ENCODE measurements at places on chromosomes 4 and X.

DNA sequence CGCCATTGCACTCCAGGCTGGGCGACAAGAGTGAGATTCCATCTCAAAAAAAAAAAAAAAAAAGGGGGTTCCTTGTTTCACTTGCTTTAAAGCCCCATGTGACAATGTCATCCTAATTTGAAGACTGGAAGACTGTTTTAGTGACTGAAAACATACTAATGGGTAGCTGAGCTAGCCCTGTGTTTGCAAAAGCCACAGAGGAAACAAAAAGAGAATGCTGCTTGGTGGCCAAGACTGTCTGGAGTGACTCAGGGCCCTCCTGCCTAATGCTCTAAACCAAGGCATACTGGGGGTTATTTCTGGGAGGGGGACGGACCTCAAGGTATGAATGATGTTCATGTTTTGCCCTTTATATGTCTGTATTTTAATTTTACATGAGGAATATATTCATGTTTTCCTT is 16.0 kb downstream of the HPSE start:
- no peak for DNase-seq

GRCh38 chr4:162865102-162865501 is 301.6 kb downstream of the NAF1 start:
- DNase-seq = no peak

DNA sequence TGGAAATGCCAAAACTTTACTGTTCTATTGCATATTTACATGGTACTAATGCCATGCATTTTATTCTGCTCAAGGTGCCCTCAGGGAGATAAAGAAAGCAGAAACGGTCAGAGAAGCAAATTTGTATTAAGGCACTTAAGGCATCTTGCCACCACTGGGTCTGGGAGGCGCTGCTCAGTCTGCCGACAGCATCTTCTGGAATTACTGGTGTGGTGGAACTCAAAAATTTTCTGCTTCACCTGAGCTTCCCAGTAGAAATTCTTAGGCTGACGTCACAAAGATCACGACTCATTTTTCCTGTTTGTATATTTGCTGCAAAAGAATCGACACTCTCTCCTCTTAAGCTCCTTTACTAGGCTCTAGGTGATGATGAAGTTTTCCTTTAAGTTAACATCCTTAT is 3.0 kb downstream of the RASSF6 start:
- no peak for DNase-seq

DNA sequence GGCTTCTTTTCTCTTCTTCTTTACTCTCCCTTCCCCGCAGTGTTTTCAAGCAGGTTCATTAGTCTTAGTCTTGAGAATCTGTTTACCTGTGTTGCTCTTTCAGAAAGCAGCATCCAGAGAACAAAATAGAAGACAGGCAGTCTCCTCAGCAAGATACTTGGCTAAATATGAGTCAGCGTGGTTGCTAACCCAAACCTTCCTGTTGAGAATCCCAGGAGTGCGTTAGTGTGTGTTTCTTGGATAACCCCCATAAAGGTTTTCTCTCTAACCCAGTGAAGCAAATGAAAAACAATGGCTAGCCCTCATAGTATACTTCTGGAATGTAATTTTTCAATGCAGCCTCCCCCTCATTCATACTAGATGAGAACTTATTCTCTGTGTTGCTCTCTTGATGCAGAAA is 41.1 kb downstream of the BMPR1B start:
- peak; percentile 78 for DNase-seq

GRCh38 chr4:76784237-76784636 is 113.7 kb downstream of the SOWAHB start:
- no peak for DNase-seq

- DNase-seq = no peak
Measured at GRCh38 chr4:39616651-39617050, 22.0 kb downstream of the SMIM14 start.

DNA sequence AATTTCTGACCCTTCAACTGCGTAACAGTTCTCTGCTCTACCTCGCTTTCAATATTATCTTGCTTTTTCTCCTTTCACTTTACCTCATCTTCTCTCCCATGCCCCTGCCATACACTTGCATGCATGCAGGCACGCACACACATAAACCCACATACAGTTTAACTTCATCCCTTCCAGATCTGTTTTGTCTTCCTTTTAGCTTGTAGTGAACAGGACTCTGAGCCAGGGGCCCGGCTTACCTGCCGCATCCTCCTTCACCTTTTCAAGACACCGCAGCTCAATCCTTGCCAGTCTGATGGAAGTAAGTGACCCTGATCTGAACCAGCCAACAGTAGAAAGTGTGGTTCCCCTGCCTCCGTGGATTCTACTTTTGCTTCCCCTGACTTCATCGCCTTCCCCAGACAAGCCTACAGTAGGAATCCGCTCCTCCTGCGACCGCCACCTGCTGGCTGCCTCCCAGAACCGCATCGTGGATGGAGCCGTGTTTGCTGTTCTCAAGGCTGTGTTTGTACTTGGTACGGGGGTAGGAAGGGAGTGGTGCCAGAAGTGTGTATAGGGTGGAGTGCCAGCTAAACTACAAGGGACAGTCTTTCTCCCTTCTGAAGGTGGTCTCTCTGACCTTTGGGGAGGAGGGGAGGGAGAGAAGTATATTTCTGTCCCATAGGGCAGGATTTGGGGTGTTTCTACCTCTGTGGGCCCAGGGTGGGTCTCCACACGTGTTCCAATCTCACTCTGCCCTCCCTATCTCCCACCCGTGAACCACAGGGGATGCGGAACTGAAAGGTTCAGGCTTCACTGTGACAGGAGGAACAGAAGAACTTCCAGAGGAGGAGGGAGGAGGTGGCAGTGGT is 10.7 kb downstream of the MED12 start:
- no peak for DNase-seq

GRCh38 chr4:183533698-183534097 is 28.8 kb downstream of the ING2 start:
- DNase-seq = no peak

DNA sequence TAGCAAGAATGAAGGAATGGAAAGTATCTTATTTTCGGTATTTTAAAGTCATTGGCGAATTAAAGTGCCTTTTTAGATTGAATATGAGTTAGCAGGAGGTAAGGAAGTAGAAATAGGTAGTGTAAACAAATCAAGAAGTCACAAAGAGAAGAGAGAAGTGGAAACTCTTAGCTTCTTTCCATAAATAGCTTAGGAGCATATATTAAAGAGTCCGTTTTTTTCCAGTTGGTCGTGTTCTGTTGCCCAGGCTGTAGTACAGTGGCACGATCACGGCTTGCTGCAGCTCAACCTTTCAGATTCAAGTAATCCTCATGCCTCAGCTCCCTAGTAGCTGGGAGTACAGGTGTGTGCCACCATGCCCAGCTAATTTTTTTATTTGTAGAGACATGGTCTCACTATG is 56.4 kb downstream of the UBE2K start:
- no peak for DNase-seq

- DNase-seq = no peak
Measured at GRCh38 chr4:13202701-13203100, 281.4 kb downstream of the RAB28 start.

- DNase-seq = no peak
Measured at GRCh38 chrX:115553171-115553570, 7.8 kb upstream of the PLS3 start.

DNA sequence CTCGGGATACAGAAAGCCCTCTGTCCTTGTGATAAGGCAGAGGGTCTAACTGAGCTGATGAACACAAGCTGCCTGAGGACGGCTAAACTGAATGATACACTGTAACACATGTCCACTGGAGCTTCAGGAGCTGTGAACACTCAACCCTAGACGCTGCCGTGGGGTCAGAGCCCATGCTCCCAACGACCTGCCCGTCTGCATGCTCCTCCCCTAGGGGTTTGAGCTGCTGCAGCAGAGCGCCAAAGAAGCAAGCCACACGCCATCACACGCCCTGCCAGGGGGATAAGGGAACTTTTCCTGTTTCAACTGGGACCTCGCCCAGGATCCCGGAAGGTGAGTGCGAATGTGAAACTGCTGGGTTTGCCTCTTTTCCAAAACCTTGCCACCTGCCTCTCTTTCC is 361.8 kb downstream of the FAT4 start:
- no peak for DNase-seq

GRCh38 chrX:36528661-36529060 is 479.5 kb upstream of the FAM47C start:
- DNase-seq = no peak

GRCh38 chrX:100931218-100931924 is 2.7 kb upstream of the XKRX start:
- no peak for DNase-seq

DNA sequence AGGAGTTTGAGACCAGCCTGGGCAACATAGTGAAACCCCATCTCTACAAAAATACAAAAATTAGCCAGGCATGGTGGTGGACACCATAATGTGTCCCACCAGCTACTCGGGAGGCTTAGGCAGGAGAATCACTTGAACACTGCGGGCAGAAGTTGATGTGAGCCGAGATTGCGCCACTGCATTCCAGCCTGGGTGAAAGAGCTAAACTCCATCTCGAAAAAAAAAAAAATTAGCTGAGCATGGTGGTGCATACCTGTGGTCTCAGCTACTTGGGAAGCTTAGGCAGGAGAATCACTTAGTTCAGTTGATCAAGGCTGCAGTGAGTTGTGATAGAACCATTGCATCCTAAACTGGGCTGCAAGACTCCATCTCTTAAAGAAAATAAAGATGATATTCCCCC is 91.2 kb downstream of the PLS3 start:
- no peak for DNase-seq

DNA sequence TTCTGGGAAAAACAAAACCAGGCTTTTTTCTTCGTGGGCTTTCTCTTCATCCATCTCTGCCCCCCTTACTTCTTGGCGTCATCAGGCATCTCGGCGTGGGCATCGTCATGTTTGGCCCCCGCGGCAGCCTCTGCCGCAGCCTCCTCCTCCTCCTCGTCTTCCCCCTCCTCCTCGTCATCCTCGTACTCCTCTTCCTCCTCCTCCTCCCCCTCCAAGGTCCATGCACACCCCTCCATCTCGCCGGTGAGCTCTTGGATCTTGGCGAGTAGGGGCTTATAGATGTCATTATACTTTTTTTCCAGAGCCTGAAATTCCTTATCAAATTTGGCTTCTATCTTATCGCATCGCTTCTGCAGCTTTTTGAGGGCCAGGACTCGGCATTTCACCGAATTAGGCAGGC is 488 bp downstream of the NAP1L5 start:
- no peak for DNase-seq

DNA sequence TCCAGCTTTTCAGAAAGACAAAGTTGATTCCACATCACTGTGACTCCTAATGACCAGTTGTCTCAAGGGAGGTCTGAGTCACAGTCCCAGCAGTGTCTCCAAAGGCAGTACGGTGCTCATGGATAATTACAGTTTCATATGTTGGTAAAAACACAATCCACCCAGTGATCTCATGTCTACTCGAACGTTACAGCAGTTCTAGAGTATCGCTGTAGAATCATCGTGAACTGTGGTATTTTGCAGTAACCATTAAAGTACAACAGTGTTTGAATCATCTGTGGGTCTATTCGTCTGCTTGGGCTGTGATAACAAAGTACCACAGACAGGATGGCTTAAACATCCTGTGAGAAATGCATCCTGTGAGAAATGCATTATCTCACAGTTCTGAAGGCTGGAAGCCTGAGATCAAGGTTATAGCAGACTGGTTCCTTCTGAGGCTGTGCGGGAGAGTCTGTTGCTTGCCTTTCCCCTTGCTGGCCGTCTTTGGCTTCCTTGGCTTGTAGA is 121.1 kb upstream of the SORBS2 start:
- DNase-seq = peak; percentile 85

DNA sequence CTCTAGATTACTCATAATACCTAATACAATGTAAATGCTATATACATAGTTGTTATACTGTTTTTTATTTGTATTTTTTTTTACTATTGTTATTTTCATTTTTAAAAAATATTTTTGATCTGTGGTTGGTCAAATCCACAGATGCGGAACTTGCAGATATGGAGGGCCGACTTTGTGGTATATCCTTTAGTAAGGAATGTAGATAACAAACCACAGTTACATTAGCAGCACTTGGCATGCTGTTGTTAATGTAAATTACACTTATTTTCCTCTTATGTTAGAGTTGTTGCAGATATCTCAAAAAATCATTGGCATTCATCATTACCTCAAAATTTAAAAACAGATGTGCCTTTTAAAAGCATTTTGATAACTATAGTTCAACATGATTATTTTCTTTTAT is 151.0 kb downstream of the TMEM164 start:
- DNase-seq = no peak

GRCh38 chrX:9465380-9466123 is 694 bp downstream of the TBL1X start:
- no peak for DNase-seq

DNA sequence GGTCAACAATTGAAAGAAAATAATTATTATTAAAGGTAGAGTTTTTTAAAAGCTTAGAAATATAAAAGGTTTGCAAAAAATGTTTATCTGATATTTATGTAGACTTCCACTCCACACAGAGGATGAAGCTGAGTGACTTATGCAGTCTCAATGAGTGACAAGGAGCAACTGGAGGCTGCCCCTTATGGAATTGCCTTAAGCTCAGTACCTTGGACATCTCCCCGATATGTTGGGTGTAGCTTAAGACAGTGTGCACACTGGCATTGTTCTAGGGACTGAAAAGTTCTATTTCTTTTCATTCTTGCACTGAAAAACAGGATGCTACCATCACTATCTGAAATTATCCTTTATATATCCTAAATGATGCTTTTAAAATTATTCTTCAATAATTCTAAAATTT is 292.1 kb downstream of the PRDM5 start:
- DNase-seq = no peak

DNA sequence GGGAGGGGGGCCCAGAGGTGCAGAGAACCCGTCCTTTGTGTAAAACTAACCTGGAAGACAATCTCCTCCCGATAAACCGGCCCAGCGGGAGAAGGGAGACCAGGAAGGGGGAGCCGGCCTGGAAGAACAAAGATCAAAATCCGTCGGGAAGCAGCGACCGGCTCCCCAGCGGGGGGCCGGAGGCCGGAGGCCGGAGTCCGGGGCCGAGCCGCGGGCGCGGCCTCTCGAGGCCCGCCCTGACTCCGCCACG is 552 bp downstream of the ZDHHC9 start:
- no peak for DNase-seq

DNA sequence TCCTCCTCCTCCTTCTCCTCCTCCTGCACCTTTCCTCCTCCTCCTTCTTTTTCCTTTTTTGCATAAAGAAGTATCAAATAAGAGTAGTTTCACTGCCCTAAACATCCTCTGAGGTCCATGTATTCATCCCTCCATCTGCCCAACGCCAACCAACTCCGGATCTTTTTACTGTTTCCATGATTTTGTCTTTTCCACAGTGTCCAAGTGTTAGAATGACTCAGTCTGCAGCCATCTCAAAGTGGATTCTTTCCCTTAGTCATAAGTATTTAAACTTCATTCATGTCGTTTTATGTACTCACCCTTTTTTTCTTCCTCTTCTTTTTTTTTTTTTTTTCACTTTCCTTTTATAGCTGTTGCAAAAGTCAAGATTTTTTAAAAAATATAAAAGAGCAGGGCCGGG is 12.9 kb downstream of the CSF2RA start:
- DNase-seq = no peak

DNA sequence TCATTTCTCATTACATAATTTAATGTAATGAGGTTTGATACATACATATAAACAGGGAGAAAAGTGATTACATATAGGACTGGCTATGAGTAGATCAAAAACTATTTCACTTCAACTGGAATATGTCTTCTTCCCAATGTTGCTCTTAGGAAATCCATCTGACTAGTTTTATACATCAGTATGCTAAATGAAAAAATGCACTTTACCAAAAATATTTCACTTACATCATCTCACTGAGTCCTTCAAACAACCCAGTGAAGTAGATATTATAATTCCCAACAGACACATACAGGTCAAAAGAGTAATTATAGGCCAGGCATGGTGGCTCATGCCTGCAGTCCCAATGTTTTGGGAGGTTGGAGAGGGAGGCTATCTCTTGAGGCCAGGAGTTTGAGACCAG is 215.9 kb downstream of the MID1 start:
- no peak for DNase-seq

Measured in skeletal muscle cell (primary cell).